AG09319 (cell line): ENCODE measurements at places on chromosomes 2 and 18.

DNA sequence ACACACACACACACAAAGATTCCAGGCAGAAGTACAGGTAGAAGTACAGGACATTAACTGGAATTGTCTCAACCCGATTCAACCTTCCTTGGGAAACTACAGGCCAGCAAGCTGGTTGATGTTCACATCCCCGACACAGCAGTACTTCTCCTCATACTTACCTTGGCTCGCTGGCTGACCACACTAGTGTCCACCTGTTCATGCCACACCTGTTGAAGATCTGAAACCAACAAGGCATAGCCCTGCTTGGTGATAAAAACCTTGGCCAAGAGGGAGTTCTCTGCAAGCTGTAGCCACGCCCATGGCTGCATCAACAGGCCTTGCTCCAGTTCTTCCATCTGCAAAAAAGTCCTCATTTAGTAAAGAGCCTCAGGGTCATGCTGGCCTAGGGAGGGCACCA, 2.6 kb downstream of the NHEJ1 start:
- DNase-seq: no peak

GRCh38 chr18:47912794-47913585, 17.5 kb downstream of the SMAD2 start:
- no peak for DNase-seq

GRCh38 chr2:239804161-239805042, 220.7 kb downstream of the NDUFA10 start:
- no peak for DNase-seq

- DNase-seq: no peak
Observed at GRCh38 chr2:47941936-47942335, 35.6 kb upstream of the FBXO11 start.

GRCh38 chr2:120995152-120995551, 259.5 kb downstream of the GLI2 start:
- DNase-seq: no peak

GRCh38 chr2:156300337-156300736, 32.2 kb downstream of the NR4A2 start:
- DNase-seq: no peak

DNA sequence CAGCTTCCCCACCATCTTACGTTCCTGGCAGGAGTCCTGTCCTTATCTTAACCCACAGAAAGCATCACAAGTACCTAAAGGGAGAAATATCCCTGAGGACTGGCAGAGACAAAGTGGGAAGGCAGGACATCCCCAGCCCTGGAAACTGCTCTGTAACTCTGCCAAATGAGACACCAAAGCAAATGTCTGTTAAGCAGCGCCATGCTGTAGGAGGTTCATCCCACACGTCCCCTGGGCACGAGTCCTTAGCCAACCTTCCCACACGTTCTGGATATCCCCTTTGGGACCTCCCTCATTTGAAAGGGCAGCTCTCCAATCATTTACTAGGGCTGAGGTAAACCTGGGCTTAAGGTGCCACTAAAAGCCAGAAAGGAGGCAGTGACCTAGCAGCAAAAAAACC, 207.2 kb downstream of the ATAD2B start:
- DNase-seq: no peak

GRCh38 chr2:29013057-29013780, 32.1 kb downstream of the TOGARAM2 start:
- no peak for DNase-seq

GRCh38 chr2:26534865-26535662, 57.1 kb upstream of the OTOF start:
- no peak for DNase-seq

- no peak for DNase-seq
Observed at GRCh38 chr2:147663153-147663961, 181.5 kb upstream of the ACVR2A start.
